Activated T-cell treated with anti-CD3 and anti-CD28 coated beads, Interleukin-2, amount 50 U/mL, for 72 hours (primary cell): ENCODE measurements at places on chromosomes 2 and 18. TPM values are rescaled to one million over a fixed set of nuclear protein-coding genes. Genes with fewer than 3 reads are reported as not detected.
A peak's percentile ranks its signal among the peaks of the same experiment; 100 is the strongest.

DNA sequence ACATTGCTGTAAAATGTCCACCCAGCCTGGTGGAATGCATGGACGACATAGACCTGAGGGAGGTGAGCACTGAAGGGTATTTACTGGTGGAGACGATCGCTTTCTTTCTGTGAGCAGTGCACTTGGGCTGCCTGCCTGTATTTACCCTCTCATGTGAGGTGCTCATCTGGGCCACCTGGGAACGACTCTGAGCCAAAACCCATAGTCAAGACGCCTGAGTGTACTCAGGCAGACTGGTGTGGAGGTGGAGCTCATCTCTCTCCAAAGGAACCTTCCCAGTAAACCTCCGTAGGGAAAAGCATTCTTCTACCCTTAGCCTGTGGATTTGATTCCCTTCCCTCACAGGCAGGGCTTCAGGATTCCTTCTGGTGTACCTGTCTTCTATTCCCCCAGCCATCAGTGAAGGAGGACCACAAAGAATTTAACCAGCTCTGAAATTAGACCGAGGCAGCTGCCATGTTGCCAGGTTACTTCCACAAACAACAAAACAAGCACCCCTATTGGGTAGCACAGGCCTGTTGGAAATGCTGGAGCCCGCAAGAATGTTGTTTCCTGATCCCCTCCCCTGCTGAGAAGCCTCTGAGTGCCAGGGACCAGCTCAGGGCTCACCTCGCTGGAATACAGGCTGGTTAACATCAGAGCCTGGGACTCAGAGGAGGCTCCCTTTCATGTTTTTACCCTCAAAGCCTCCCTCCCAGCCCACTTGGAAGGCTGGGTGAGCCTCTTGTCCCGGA is 47.5 kb upstream of the TXNDC2 start:
- DNase-seq = no peak

DNA sequence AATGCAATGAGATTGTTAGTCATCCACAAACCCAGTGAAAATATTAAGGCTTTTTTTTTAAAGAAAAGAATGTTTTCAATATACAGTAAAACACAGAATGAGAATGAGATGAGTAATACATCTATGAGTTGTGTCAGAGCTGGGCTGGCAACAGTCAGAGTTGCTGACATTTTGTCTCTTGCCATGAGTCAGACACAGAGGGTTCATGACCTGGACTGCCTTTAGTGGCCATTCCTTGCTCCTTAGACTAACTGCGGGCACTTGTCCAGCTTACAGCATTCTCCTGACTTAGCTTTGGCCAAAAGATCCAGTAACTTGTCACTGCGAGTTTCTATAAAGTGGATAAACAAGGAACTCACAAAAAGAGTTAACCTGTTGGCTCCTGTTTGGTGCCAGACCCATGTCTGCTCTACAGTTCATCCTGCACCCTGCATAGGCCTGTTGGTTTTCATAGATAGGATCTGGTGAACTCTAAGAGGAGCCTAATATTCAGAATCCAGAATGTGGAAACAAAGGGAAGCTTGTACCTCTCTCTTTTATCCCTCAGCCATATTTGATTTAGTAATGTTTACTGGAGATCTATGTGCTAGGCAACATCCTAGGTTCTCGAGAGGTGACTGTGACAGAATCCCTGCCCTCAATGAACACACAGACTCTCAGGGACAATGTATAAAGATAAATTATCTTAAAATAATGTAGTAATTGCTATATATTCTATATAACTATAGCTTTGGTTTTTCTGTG is 391.5 kb upstream of the VWC2L start:
- DNase-seq = peak; percentile 4

- DNase-seq = no peak
Observed at GRCh38 chr2:59301466-59302402, 1060.6 kb upstream of the FANCL start.

DNA sequence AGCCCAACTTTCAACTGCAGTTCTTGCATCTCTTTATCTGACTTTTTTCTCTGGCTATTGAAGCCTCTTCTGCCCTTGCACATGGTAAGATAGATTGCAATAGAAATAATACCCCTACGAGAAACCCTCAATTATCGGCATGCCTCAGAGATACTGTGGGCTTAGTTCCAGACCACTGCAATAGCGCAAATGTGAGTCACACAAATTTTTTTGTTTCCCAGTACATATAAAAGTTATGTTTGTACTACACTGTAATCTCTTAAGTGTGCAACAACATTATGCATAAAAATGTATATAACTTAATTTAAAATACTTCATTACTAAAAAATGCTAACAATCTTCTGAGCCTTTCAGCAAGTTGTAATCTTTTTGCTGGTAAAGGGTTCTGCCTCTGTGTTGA is 124.7 kb downstream of the PDE1A start:
- DNase-seq = no peak

RND3 gene
- not detected for total RNA-seq

GRCh38 chr18:68847219-68847837 is 49.4 kb downstream of the CCDC102B start:
- DNase-seq = no peak

DNA sequence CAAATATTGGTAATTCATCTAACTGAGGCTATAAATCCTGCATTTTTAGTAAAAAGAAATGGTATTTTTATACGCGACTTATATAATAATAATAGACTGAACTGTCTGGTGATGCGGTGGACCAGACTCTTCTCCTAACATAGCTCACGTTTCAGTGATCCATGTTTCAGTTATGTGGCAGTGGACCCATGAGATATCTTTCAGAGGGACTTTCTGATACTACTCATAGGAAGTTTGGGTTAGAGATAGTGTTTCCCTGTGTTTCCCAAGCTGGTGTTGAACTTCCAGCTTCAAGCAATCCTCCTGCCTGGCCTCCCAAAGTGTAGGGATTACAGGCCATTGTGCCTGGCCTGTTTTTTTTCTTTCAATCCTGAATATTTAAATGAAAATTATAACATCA is 59.2 kb downstream of the KCTD1 start:
- DNase-seq = no peak

UGT1A5 gene
- total RNA-seq = not detected

- DNase-seq = no peak
Observed at GRCh38 chr2:173630425-173631126, 275.9 kb downstream of the CDCA7 start.

DNA sequence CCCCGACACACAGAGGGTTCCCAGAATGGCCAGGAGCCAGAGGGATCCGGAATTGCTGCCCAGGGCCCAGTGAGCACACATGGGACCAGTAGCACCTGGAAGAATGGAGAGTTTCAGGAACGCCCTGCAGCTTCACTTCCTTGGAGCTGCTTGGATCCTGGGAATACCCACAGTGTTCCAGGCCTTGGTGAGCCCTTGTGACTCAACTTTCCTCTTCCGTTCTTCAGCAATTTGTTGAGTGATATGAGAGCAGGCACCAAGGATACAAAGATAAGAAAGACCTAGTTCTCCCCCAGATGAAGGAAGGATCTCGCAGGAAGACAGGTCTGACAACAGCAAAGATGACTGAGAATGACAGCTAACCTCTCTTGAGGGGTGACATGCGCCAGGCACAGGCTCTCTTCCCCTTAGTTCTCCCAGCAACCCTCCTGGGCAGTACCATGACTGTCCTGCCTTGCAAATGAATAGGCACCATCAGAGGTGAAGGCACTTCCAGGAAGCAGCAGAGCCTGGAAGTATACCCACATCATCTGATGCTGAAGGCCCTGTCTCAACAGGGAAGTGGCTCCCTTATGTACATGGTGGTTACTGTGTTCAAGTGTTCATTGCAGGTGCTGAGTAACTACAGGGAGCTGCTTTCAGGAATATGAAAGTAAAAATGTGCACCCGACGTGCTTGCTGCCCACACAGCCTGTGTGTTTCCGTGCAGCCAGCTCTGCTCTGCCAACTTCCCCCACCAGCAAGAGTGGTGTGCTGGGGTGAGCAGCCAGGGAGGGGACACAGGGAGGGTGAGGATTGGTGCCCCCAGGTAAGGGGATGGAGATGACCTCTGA is 116.2 kb downstream of the STPG4 start:
- DNase-seq = peak; percentile 13

CYS1 gene
- total RNA-seq = 0.46 TPM

DNA sequence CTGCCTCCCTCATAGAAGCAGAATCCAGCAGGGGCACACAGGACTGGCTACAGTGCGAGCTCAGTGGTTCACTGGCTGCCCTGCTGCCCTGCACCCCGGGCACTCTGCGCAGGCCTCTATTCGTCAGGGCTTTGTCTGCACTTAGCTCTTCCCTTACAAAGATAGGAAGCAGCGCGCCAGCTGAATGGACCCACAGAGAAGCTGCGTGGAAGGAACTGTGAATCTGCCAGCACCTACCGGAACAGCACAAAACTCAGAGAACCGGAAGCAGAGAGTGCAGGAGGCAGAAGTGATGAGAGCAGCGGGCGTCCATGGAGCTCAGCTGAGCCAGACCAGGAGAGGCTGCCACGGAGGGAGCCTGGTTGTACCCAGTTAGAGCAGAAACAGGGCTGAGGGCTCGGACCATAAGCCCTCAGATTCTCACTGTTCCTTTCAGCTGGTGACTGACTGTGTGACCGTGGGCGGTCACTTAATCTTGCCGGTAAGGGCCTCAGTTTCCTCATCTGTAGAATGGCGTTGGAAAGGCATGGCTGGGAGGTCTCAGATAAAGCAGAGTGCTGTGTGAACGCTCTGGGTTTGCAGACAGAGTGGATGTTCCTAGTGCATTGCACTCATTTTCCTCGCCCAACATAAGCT is 23.1 kb upstream of the SLC66A3 start:
- no peak for DNase-seq

FBLN7 gene
- 30.6 TPM for total RNA-seq

DSG4 gene
- total RNA-seq = not detected

DNA sequence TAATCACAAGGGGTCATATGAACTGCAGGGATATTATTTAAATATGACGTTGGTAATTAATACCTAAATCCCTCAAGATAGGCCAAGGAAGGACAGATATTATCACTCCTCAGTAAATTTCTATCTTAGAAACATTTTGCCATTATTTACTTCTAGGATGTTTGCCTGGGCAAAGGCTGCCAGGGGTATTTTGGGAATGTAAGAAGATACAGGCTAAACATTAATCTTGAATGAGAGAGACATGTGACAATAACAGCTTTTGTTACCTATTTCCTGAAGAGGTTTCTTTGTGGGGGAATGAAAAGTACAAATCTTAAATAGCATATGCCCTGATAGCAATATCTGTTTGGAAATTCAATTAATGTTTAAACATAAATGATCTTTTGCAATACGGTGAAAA is 756 bp upstream of the CCDC195 start:
- no peak for DNase-seq

- DNase-seq = no peak
Observed at GRCh38 chr2:29295845-29296244, 180.6 kb downstream of the CLIP4 start.

GRCh38 chr2:104654811-104655210 is 199.1 kb upstream of the POU3F3 start:
- DNase-seq = no peak

- DNase-seq = no peak
Observed at GRCh38 chr18:21522530-21522929, 78.0 kb downstream of the ESCO1 start.

DNA sequence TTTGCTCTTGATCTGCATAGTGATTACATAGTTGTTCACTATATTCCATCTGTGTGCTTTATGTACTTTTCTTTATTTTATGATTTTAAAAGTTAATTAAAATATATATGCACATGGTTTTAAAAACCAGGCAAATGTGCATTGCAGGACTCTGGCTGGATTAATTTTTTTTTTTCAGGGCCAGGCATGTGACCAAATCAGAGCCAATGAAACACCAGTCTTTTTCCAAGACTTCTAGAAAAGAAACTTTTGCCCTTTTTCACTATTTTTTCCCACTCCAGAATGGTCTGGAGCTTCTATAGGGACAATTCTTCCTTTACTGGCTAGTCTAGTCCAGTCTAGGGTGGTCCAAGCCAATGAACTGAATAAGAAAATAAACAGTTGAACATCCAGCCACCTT is 198.1 kb upstream of the FBXO11 start:
- DNase-seq = no peak

- no peak for DNase-seq
Observed at GRCh38 chr2:29430382-29431112, 315.3 kb downstream of the CLIP4 start.

DNA sequence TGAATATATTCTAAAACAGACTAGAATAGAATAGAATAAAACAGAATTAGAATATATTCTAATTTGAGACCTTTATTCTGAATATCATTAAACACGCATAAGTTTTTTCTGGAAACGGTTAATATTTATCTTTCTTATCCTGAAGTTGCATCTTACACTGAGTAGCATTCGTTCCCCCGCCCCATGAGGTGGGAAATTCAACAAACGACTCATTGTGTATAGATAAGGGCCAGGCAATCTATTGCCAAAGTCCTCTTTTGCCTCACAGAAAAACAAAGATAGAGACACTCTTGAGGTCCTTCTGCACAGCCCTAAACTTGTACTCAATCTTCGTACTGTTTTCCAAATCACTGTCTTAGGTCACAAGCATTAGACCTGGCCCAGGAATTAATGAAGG is 98.1 kb downstream of the COL6A3 start:
- no peak for DNase-seq

DNA sequence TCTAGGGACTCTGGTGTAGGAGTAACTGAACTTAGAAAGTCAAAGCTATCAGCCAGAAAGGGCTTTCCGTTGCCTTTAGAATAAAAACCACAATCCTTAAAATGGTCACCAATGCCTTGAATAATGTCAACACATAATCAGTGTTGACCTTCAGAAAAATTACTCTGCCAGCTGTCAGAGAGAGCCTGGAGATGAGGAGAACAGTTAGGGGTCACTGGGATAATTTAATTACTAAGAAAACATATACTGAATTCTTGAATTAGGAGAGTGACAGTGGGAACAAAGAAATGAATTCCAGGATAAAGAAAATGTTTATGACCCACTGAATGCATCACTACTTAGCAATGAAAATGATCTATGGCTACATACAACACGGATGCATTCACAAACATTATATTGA is 23.4 kb upstream of the UGP2 start:
- no peak for DNase-seq

ST6GAL2 gene
- total RNA-seq = not detected

GRCh38 chr2:151277067-151277466 is 12.4 kb downstream of the NMI start:
- no peak for DNase-seq

GRCh38 chr2:133642791-133643191 is 74.5 kb upstream of the NCKAP5 start:
- DNase-seq = no peak

LAMA1 gene
- total RNA-seq = not detected

CCBE1 gene
- 1.2 TPM for total RNA-seq

- DNase-seq = peak; percentile 53
Observed at GRCh38 chr2:238286987-238287736, 1.2 kb downstream of the PER2 start.

TMEM17 gene
- 0.32 TPM for total RNA-seq

AQP12A gene
- not detected for total RNA-seq
